ENCODE measurements at places on chromosomes 12 and 14. TPM values are rescaled to one million over a fixed set of nuclear protein-coding genes. Genes with fewer than 3 reads are reported as not detected.

DNA sequence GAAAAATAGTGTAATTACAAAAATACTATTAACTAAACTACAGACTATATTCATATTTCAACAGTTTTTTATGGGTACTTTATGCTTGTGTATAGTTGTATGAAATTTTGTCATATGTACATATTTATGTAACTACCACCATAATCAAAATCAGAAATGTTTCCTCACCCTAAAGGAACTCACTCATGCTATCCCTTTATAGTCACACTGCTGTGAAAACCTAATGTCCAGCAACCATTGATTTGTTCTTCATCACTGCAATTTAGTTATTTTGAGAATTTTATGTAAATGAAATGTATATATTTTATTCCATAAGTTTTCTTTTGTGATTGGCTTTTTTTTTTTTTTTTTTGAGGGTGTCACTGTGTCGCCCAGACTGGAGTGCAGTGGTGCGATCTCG is 278.9 kb upstream of the SLC16A7 start:
- no peaks in the 10 kb centered on the region for H3K4me1 ChIP-seq
- H3K4me3 ChIP-seq: no peak overlapping the region
- no peaks in the 10 kb centered on the region for H3K36me3 ChIP-seq
- H3K27ac ChIP-seq: no peak overlapping the region
- H3K27me3 ChIP-seq: no peaks in the 10 kb centered on the region

DIO3 gene
- 52.1 TPM for total RNA-seq

- H3K4me3 ChIP-seq: no peak overlapping the region
- no peak overlapping the region for H3K27ac ChIP-seq
- H3K27me3 ChIP-seq: no peaks in the 10 kb centered on the region
- H3K4me1 ChIP-seq: no peaks in the 10 kb centered on the region
- H3K36me3 ChIP-seq: no peaks in the 10 kb centered on the region
These were observed 45.9 kb downstream of the SLC25A47 start for GRCh38 chr14:100369019-100369418.

DNA sequence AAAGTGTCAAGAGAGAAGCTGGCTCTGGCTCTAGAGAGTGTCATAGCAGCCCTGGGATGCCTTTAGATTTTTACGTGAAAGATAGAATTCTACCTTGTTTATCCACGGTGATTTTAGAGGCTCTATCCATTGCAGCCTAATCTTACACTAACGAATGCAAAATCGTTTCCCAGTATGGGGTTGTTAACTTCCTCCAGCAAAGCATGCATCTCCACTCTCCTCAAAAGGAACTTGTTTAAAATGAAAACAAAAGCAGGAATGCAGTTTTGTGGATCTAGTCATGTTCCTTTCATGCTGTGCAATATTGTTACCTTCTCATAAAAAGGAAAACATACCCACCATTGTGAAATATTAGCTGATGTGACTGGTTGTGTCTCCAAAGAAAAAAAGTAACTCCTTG is 88.4 kb downstream of the ANO2 start:
- no peak for DNase-seq
- H3K27ac ChIP-seq: no peak overlapping the region
- H3K27me3 ChIP-seq: no peaks in the 10 kb centered on the region
- no peaks in the 10 kb centered on the region for H3K4me1 ChIP-seq
- H3K36me3 ChIP-seq: no peaks in the 10 kb centered on the region

NANOG gene
- total RNA-seq: 13.3 TPM

RABGGTA gene
- 43.5 TPM for total RNA-seq

DNA sequence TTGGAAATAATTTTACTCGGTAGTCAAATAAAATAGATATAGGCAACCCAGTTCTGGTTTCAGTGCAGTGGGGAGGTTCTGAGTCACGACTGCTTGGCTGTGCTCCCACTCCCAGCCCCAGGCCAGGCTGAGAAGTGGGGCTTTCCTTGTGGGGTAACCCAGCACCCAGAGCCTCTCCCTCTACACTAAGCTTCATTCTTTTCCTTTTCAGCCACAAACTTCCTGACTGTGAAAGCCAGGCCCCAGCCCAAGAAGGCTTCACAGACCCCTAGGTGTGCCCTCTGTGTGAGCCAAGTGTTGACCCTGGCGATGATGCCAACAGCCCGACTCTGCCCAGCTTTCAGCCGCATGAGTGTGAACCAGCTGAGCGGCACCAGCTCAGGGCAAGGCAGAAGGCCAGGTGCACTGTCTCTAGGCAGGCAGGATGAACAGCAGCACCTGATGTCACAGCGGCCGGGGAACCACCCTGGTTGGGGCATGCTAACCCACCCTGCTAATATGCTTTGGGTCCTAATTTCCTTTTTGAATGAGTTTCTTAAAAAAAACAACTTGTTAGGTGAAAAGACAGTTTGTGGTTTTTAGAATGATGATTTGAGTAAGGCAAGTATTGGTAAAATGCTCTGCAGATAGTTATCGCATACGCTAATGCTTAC is 42.2 kb upstream of the ATP23 start:
- peaks cover 57% of the 10 kb centered on the region for H3K4me1 ChIP-seq
- no peaks in the 10 kb centered on the region for H3K36me3 ChIP-seq
- peak overlapping the region; percentile 97 for H3K27ac ChIP-seq
- H3K27me3 ChIP-seq: no peaks in the 10 kb centered on the region
- DNase-seq: no peak
- H3K4me3 ChIP-seq: no peak overlapping the region

GRCh38 chr14:69651664-69652063 is 40.3 kb downstream of the SUSD6 start:
- no peaks in the 10 kb centered on the region for H3K27me3 ChIP-seq
- DNase-seq: no peak
- H3K4me1 ChIP-seq: peaks cover 88% of the 10 kb centered on the region
- H3K4me3 ChIP-seq: no peak overlapping the region
- peak overlapping the region; percentile 14 for H3K27ac ChIP-seq

- no peak for DNase-seq
- no peak overlapping the region for H3K4me3 ChIP-seq
- H3K36me3 ChIP-seq: no peaks in the 10 kb centered on the region
- no peak overlapping the region for H3K27ac ChIP-seq
- peaks cover 35% of the 10 kb centered on the region for H3K4me1 ChIP-seq
These were observed 4.4 kb upstream of the YY1 start for GRCh38 chr14:100234511-100234910.

DNA sequence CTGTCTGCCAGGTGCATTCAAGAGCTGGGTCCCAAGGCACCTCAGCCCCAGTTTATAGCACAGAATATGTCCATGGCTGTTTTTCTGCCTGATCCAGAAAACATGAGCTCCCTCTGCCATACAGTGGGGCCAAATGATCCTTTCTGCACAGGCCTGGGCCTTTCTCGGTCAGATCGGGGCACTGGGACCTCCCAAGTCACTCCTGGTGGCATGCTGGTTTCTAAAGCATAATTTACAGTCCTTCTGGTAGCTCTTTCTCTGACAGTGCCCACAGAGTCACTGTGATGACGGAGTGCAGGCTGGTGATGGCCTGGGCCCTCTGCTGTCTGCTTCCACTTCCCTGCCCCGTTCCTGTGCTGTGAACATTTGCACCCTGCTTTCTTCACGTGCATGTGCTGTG is 99.2 kb downstream of the ADGRD1 start:
- DNase-seq: no peak
- H3K4me3 ChIP-seq: no peak overlapping the region
- no peaks in the 10 kb centered on the region for H3K27me3 ChIP-seq
- H3K4me1 ChIP-seq: peaks cover 7% of the 10 kb centered on the region
- H3K27ac ChIP-seq: no peak overlapping the region

KCNC2 gene
- total RNA-seq: 0.25 TPM

GRCh38 chr14:35285168-35286002 is 6.8 kb upstream of the PSMA6 start:
- DNase-seq: no peak
- no peaks in the 10 kb centered on the region for H3K4me1 ChIP-seq

SERPINA10 gene
- total RNA-seq: not detected

KRT2 gene
- 2.0 TPM for total RNA-seq

YAF2 gene
- 23.1 TPM for total RNA-seq

DNA sequence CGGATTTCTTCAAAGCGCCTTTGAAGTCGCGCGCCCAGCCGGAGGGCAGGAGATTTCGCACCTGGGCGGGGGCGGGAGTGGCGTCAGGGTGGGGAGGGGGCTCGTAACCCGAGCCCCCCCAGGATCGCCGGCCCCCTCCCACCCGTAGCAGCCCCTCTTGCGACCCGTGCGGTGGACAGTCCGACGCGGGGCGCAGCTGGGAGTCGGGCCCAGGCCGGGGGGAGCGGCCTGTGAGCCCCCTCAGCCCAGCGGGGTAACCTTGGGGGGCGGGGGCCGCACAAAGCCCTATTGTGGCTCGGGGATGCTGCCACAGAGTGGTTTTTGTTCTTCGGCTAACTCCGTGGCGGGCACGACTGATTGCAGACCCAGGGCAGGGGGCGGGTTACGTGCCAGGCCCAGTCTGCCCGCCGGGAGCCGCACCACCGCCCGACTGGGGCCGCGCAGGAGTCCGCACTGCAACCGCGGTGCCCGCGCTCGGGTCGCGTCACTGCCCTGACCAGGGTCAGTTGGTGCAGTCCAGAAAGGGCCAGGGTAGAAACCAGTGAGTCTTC is 4.2 kb upstream of the AAAS start:
- no peak for DNase-seq
- no peaks in the 10 kb centered on the region for H3K36me3 ChIP-seq
- peak overlapping the region; percentile 71 for H3K4me3 ChIP-seq
- H3K27me3 ChIP-seq: no peaks in the 10 kb centered on the region
- H3K27ac ChIP-seq: peak overlapping the region; percentile 93
- H3K4me1 ChIP-seq: peaks cover 38% of the 10 kb centered on the region

ACRBP gene
- total RNA-seq: 0.74 TPM

ADIPOR2 gene
- 54.0 TPM for total RNA-seq

TPI1 gene
- 274 TPM for total RNA-seq

- peak overlapping the region; percentile 41 for H3K27ac ChIP-seq
- H3K27me3 ChIP-seq: no peaks in the 10 kb centered on the region
- peaks cover 24% of the 10 kb centered on the region for H3K4me1 ChIP-seq
- no peak overlapping the region for H3K4me3 ChIP-seq
- no peak for DNase-seq
- no peaks in the 10 kb centered on the region for H3K36me3 ChIP-seq
These were observed 125.9 kb upstream of the ATF1 start for GRCh38 chr12:50637870-50638481.

ABCD4 gene
- total RNA-seq: 52.3 TPM

DNA sequence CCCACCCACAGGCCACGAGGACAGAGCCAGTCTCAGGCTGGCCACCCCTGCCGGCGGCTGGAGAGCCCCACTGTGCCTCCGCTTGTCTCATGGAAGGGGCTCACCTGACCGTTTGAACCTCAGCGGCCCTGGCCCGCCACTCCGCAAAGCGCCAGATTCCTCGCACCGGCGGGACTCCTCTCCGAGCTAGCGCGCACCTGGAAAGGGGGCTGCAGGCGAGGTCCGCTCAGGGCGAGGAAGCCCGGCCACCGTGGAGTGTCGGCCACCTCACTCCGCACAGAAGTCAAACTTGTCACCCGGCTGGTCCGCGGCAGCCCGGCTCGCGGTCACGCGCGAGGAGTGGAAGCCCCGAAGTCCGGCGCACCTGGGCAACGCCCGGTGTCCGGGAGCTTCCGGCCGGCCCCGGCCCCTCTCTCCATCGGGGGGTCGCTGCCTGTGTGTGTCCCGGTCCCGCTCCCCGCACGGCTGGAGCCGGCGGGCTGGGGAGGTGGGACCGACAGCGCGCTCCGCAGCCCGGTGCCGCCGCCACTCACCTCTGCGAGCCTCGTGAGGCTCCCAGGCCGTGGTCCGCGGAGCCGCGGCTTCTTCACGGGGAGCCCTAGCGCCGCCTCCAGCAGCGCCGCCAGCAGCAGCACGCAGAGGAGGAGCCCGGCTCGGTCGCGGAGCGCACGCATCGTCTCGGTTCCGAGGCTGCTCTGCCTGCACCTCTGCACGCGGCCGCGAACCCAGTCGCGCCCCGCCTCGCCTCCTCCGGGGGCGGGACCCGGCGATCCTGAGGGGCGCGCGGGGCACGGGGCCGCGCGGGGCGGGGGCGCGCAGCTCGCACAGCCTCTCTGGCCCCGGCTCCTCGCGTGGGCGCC is at the start of gene ISM2:
Gene ISM2 (minus strand): TSS at position 697 of the 860 bp plus-strand sequence. CDS start 23 bp downstream, at position 674.
- H3K4me3 ChIP-seq: peak within 1 kb of the TSS; percentile 51
- H3K27me3 ChIP-seq: no peaks in the 10 kb centered on the region
- no peaks in the 10 kb centered on the region for H3K36me3 ChIP-seq
- peaks cover 13% of the 10 kb centered on the region for H3K4me1 ChIP-seq
- DNase-seq: no peak

DNA sequence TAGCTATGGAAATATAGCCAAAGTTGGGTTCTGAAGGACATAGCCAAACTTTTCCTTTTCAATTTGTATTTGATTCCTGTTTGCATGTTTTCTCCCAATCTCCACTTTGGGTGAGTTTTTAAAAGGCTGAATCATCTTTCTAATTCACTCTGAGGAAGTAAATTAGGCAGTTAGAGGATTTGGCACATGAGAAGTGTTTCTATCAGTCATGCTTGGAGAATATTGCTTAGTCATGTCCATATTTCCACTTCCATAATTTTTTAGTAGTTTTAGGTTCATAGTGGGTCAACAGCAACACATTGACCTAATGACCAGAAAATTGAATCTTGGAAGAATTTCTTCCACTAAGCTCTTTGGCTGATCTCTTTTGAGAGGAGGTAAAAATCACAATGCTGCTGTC is 21.8 kb downstream of the IRAK3 start:
- DNase-seq: no peak
- no peaks in the 10 kb centered on the region for H3K4me1 ChIP-seq
- no peak overlapping the region for H3K27ac ChIP-seq
- peaks cover 13% of the 10 kb centered on the region for H3K36me3 ChIP-seq
- no peaks in the 10 kb centered on the region for H3K27me3 ChIP-seq

- no peak overlapping the region for H3K4me3 ChIP-seq
- H3K36me3 ChIP-seq: no peaks in the 10 kb centered on the region
- H3K27ac ChIP-seq: peak overlapping the region; percentile 20
These were observed 25.5 kb upstream of the KIF26A start for GRCh38 chr14:104112609-104113571.

IL22 gene
- total RNA-seq: not detected

DNA sequence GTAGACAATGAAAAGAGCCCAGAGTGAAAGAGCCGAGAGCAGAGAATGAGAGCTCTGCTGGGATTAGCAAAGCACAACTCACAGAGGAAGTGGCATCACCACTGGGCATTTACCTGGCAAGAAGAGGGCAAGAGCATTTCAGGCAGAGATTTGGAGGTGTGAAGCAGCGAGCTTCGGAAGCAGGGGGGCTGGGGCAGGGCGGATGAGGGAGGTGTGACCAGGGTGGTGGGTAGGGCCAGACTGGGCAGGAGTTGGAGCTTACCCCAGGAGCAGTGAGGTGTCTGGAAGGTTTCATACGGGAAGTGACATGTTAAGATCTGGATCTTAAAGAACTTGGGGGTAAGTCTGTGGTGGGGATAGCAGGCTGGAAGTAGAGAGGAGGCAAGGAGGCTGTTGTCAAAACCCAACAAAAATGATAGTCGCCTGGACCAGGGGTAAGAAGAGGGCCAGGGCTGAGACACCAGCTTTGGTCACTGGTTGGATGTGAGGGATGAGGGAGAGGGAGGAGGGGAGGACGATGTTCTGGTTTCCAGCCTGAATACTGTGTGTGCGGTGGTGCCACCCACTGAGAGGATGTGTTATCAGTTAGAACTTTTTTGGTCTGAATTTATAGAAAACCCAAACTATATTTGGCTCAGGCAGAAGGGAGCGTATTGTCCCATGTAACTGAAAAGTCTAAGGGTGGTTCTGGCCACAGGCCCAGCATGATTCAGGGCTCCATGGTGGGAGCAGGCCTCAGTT is 5.2 kb downstream of the SMIM41 start:
- H3K4me1 ChIP-seq: peaks cover 33% of the 10 kb centered on the region
- H3K36me3 ChIP-seq: no peaks in the 10 kb centered on the region
- H3K27me3 ChIP-seq: no peaks in the 10 kb centered on the region
- no peak overlapping the region for H3K4me3 ChIP-seq
- no peak for DNase-seq

GRCh38 chr14:36773558-36773957 is 111.9 kb downstream of the PAX9 start:
- no peaks in the 10 kb centered on the region for H3K27me3 ChIP-seq
- no peak overlapping the region for H3K27ac ChIP-seq
- no peaks in the 10 kb centered on the region for H3K36me3 ChIP-seq
- H3K4me1 ChIP-seq: no peaks in the 10 kb centered on the region
- H3K4me3 ChIP-seq: no peak overlapping the region
- no peak for DNase-seq

GLS2 gene
- total RNA-seq: 5.2 TPM

Measured in vagina (tissue), 2 donors.